ENCODE measurements at places on chromosomes 5 and 9. TPM values are rescaled to one million over a fixed set of nuclear protein-coding genes. Genes with fewer than 3 reads are reported as not detected.

SPINK7 gene
- total RNA-seq, result not detected

GFPT2 gene
- 20.3 TPM for total RNA-seq

FBN2 gene
- total RNA-seq, result 113 TPM

CER1 gene
- total RNA-seq, result not detected

DNA sequence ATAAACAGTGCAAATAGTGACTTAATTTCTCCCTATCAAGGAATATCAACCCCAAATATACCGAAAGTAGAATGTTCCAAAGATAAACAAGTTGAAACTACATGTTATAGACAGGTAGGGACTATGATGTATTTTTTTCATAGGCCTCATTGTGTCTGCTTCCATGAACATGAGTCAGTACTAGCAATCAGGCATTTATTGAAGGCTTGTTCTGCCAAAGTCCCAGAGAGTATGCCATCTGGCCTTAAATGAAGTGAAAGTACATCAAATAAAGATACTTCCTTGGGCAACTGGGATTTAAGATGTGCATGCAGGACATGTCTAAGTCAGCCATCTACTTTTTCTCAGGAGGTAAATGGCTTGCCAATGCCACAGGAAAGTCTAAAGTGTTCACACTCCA, 6.5 kb downstream of the GHR start:
- peaks cover 21% of the 10 kb centered on the region for H3K27me3 ChIP-seq
- no peak overlapping the region for H3K4me3 ChIP-seq
- no peak overlapping the region for H3K27ac ChIP-seq
- H3K36me3 ChIP-seq, result no peaks in the 10 kb centered on the region
- DNase-seq, result no peak
- H3K4me1 ChIP-seq, result no peaks in the 10 kb centered on the region

DNA sequence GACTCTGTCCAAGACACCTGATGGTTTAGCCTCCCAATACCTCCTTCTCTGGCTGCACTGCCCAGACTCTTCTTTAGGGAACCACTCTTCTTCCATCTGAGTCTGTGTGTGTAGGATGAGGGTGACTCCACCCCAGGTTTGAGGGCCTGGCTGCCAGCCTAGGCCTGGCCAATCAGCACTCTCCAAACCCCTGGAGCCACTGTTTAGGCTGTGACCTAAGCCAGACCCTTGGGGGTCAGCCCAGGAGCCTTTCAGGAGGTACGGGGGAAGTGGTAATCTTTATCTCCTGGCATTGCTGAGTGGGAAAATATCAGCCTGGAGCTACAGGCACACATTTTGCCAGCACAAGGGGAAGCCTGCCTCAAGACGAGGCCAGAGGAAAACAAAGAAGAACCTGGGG, 6.2 kb upstream of the ERGIC1 start:
- no peaks in the 10 kb centered on the region for H3K27me3 ChIP-seq
- peak; percentile 42 for DNase-seq
- no peaks in the 10 kb centered on the region for H3K36me3 ChIP-seq
- no peak overlapping the region for H3K4me3 ChIP-seq
- H3K27ac ChIP-seq, result no peak overlapping the region

- H3K27me3 ChIP-seq, result peaks cover 7% of the 10 kb centered on the region
- peak; percentile 73 for DNase-seq
- no peaks in the 10 kb centered on the region for H3K4me1 ChIP-seq
- H3K27ac ChIP-seq, result no peak overlapping the region
- no peaks in the 10 kb centered on the region for H3K36me3 ChIP-seq
These were observed 25.8 kb upstream of the FRRS1L start for GRCh38 chr9:109192732-109193361.

- peaks cover 39% of the 10 kb centered on the region for H3K4me1 ChIP-seq
- peaks cover 100% of the 10 kb centered on the region for H3K27me3 ChIP-seq
- DNase-seq, result no peak
- H3K27ac ChIP-seq, result no peak overlapping the region
- H3K36me3 ChIP-seq, result no peaks in the 10 kb centered on the region
These were observed 2.5 kb downstream of the PRDM6 start for GRCh38 chr5:123091298-123092222.

GRCh38 chr9:7177383-7177782, 419.6 kb downstream of the KDM4C start:
- H3K4me1 ChIP-seq, result peaks cover 7% of the 10 kb centered on the region
- DNase-seq, result no peak
- H3K27ac ChIP-seq, result no peak overlapping the region
- no peaks in the 10 kb centered on the region for H3K36me3 ChIP-seq
- no peak overlapping the region for H3K4me3 ChIP-seq
- H3K27me3 ChIP-seq, result no peaks in the 10 kb centered on the region

- H3K27me3 ChIP-seq, result no peaks in the 10 kb centered on the region
- H3K27ac ChIP-seq, result no peak overlapping the region
- no peaks in the 10 kb centered on the region for H3K4me1 ChIP-seq
- H3K36me3 ChIP-seq, result no peaks in the 10 kb centered on the region
These were observed 65.6 kb downstream of the IL6ST start for GRCh38 chr5:55929020-55929799.

GRCh38 chr5:143110591-143110990, 292.9 kb downstream of the NR3C1 start:
- no peaks in the 10 kb centered on the region for H3K36me3 ChIP-seq
- no peak for DNase-seq
- H3K27ac ChIP-seq, result no peak overlapping the region
- no peak overlapping the region for H3K4me3 ChIP-seq
- no peaks in the 10 kb centered on the region for H3K27me3 ChIP-seq

DNA sequence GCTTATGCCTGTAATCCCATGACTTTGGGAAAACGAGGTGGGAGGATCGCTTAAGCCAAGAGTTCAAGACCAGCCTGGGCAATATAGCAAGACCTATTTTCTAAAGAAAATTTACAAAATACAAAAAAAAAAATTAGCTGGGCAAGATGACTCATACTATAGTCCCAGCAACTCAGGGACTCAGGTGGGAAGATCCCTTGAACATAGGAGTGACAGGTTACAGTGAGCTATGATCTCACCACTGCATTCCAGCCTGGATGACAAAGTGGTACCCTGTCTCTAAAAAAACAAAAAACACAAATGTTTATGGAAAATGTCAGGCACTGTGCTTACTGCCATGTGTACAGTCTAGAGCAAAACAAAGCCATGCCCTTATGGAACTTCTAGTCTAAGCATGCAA, 823.3 kb upstream of the DMAC1 start:
- DNase-seq, result no peak
- H3K27me3 ChIP-seq, result no peaks in the 10 kb centered on the region
- H3K36me3 ChIP-seq, result no peaks in the 10 kb centered on the region
- peaks cover 16% of the 10 kb centered on the region for H3K4me1 ChIP-seq

DNA sequence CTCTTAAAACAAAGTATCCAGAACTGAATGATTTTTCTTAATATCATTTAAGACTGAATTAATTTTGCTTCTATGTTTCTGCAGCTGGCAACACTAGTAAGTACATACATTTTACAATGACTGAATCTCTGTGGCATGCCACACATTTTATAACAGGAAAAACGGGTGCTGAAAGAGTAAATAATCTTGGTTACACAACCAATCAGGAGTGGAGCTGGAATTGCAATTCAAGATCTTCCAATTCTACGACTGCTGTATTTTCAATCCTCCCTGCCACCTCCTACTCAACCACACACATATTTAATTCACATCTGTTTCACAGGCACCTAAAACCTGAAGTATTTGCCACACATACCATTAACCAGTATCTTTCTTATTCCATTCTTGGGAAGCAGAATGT, 52.7 kb upstream of the NR5A1 start:
- H3K27me3 ChIP-seq, result no peaks in the 10 kb centered on the region
- H3K4me1 ChIP-seq, result peaks cover 10% of the 10 kb centered on the region
- no peak for DNase-seq

GRCh38 chr9:93774331-93775102, 180.6 kb downstream of the BARX1 start:
- no peak overlapping the region for H3K4me3 ChIP-seq
- H3K27ac ChIP-seq, result no peak overlapping the region
- no peaks in the 10 kb centered on the region for H3K36me3 ChIP-seq
- no peaks in the 10 kb centered on the region for H3K4me1 ChIP-seq

DNA sequence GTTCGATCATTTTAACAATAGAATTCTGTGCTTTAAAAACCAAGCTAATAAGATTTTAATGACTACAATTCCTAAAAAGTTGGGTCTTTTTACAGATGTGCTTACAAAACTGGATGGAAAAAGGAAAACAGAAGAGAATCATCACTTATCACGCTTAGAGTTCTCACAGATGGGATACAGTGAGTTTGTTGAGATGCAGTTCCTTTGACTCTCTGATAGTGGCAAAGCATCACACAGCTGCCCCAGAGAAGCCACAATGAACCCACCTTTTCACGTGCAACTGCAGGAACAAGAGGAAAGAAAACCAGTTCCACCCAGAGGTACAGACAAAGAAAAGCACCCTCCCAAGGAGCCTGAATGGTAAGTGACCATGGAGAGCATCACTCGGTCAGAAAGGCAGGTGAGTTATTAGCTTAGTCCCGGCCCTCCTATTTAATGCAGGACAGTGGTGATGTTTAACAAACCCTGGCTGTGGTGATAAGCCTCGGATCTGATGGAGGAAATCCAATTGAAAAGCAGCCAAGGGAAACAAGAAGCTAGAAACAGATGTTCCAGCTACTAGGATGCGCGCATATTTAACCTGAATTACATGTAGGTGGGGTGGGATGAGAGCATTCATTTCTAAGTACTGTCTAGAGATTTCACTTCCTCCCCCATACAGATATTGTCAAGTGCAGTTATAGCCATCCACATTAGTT, 167.7 kb downstream of the TARS1 start:
- H3K27me3 ChIP-seq, result no peaks in the 10 kb centered on the region
- H3K36me3 ChIP-seq, result no peaks in the 10 kb centered on the region
- H3K4me1 ChIP-seq, result no peaks in the 10 kb centered on the region
- no peak overlapping the region for H3K4me3 ChIP-seq
- H3K27ac ChIP-seq, result no peak overlapping the region

- H3K4me1 ChIP-seq, result peaks cover 19% of the 10 kb centered on the region
- no peak overlapping the region for H3K27ac ChIP-seq
- H3K36me3 ChIP-seq, result no peaks in the 10 kb centered on the region
- no peaks in the 10 kb centered on the region for H3K27me3 ChIP-seq
These were observed 791.8 kb upstream of the C9orf72 start for GRCh38 chr9:28365020-28365640.

DNA sequence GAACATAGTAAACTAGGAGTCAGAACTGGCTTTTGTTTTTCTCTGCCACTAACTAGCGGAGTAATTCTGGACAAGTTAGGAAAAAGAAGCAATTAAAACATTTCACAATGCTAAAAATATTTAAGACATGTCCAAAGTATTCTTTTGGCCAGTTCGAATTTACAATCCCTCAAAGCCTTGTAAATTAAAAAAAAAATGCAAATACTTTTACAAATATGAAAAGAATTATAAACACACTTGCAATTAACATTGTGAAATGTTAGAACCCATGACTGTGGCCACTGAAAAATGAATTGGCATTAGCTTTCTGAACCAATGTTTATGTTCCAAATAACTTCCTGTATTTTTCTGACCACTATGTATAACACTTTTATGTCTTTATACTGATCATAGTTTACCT, 2.2 kb downstream of the RAD1 start:
- no peak overlapping the region for H3K27ac ChIP-seq
- H3K36me3 ChIP-seq, result peaks cover 19% of the 10 kb centered on the region
- H3K4me1 ChIP-seq, result peaks cover 17% of the 10 kb centered on the region
- peak overlapping the region; percentile 81 for H3K4me3 ChIP-seq
- no peaks in the 10 kb centered on the region for H3K27me3 ChIP-seq

DNA sequence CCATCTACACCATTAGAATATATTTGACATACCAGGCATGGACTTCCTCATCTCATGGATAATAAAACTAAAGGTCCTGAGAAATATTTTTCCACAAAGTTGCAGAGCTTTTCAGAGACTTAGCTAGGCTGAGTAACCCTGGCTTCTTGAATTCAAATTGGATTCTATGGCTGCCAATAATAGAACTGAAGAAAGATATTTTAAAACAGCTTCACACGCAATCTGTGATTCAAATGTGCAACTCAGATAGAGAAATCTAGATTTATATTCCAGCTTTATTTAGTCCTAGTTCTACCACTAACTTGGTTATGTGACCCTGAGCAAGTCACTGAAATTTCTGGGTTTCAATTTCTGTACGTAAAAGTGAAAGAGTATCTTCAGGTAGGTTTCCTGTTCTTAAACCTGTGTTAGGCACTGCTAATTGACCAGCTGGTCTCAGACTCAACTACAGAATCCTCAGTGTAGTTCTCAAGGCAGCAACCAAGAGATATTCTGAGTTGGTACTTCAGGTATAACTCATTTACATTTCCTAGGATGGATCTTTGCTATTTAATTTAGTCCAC, 235.3 kb downstream of the GABRB2 start:
- H3K4me3 ChIP-seq, result no peak overlapping the region
- no peaks in the 10 kb centered on the region for H3K36me3 ChIP-seq
- no peaks in the 10 kb centered on the region for H3K27me3 ChIP-seq
- H3K4me1 ChIP-seq, result no peaks in the 10 kb centered on the region

- H3K36me3 ChIP-seq, result peaks cover 24% of the 10 kb centered on the region
- peaks cover 12% of the 10 kb centered on the region for H3K4me1 ChIP-seq
- no peak overlapping the region for H3K4me3 ChIP-seq
- H3K27me3 ChIP-seq, result no peaks in the 10 kb centered on the region
These were observed 82.1 kb downstream of the DPYSL3 start for GRCh38 chr5:147427521-147428401.

GRCh38 chr5:112097768-112098167, 321.3 kb downstream of the EPB41L4A start:
- H3K27ac ChIP-seq, result no peak overlapping the region
- H3K4me3 ChIP-seq, result no peak overlapping the region
- no peak for DNase-seq
- no peaks in the 10 kb centered on the region for H3K27me3 ChIP-seq

- H3K4me1 ChIP-seq, result no peaks in the 10 kb centered on the region
- DNase-seq, result no peak
- H3K4me3 ChIP-seq, result no peak overlapping the region
- H3K36me3 ChIP-seq, result no peaks in the 10 kb centered on the region
- no peaks in the 10 kb centered on the region for H3K27me3 ChIP-seq
These were observed 7.1 kb downstream of the LRRC70 start for GRCh38 chr5:62585751-62586150.

DNA sequence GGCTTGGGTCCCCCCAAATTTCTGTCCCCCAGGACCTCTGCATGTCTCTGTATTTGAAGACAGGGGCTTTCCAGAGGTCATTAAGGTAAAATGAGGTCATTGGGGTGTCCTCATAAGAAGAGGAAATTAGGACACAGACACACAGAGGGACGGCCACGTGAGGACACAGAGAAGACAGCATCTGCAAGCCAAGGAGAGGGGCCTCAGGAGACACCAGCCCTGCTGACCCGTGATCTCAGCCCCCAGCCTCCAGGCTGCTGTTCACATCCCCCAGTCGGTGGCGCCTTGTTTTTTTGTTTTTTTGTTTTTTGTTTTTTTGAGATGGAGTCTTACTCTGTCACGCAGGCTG, 1.2 kb upstream of the CCDC183 start:
- H3K4me1 ChIP-seq, result peaks cover 31% of the 10 kb centered on the region
- H3K27me3 ChIP-seq, result peaks cover 21% of the 10 kb centered on the region
- H3K4me3 ChIP-seq, result no peak overlapping the region
- H3K27ac ChIP-seq, result no peak overlapping the region
- no peak for DNase-seq

DNA sequence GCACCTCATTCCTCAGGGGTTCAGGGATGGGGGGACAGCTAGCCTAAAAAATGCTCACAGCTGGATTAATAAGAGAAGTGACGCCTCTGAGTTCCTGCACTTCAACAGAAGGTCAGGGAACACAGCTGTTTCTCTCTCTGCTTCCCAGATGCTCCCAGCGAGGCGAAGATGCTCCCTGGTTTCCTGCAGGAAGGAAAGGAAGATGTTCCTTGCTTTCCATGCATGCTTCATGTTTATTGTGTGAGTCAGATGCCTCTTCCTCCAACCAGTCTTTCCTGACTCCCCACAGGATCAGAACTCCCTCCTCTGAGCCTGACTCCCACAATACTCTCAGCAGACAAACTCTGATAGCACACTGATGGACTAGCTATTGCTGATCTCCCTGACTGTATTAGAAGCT, 71.9 kb downstream of the MFAP3 start:
- DNase-seq, result no peak
- no peak overlapping the region for H3K27ac ChIP-seq
- H3K4me1 ChIP-seq, result peaks cover 27% of the 10 kb centered on the region

Data from neural progenitor cell (in vitro differentiated cells).